Thyroid gland (tissue), 4 donors: ENCODE measurements at places on chromosomes 2 and 18.

DNA sequence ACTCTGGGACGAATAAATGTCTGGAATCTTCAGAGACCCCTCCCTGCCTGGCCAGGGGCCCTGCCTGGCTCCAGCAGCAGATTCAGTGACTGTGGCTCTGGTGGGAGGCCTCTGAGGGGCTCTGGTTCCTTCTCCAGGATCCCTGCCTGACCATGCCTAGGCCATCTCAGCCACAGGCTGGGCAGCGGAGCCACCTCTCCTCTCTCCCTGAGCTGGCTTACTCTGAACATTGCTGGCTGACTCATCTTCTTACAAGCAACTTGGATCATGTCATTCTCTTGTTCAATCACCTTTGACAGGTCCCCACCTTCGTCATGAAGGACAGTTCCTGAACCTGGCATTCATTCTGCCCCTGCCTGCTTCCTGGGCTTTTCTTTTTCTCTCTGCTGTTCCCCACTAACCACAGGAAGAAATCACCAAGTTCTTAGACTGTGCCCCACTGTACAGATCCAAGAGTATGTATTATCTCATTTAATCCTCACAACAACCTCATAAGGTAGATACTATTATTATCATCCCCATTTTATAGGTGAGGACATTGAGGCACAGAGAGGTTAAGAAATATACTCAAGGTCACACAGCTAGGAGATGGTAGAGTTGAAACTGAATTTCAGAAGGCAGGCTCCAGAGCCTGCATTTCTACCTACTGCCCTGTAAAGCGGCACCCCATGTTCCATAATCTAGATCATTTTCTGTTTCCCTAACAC lies 155.5 kb upstream of the SMAD2 start:
- no peak for DNase-seq

- DNase-seq: no peak
These were observed 214.4 kb upstream of the EPAS1 start for GRCh38 chr2:46082531-46083485.

DNA sequence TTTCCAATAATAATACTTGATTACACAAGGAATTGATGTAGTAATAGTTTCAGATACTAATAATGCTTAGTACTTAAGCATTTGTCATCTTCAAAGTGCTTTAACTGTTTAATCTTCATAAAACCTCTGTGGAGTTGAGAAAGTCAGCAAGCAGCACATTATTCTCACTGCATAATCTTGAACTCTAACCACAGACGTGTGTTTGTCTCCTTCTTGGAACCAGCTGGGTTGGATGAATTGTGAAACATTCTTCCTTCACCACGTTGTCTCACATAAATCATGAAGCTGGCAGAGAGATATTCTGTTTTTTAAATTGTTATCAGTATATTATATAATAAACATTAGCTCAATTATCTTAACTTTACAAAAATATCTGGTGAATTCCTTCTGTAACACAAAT lies 55.1 kb upstream of the LDAH start:
- no peak for DNase-seq

GRCh38 chr18:54825601-54826344 lies 2.5 kb upstream of the RAB27B start:
- no peak for DNase-seq

DNA sequence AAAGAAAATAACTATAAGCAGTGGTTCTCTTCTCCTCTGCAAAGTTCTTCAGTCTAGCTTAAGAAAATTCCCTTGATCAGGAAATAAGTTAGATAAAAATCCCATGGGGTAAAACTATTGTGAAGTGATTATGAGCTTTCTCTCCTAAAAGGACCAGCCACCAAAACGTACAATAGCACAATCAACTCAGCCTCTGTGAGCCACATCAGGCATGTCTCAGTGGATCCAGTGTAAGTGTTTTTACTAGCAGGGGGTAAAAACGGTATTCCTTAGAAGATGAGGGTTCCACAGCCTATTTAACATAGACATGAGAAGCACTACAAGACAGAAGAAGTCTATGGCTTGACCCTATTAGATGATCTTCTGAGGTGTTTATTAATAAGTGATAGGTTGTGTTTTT lies 503.2 kb downstream of the PIK3C3 start:
- no peak for DNase-seq
